Activated T-helper 1 cell treated with anti-CD3 and anti-CD28 coated beads, Interleukin-2, amount 50 U/mL, for 16 hours (primary cell): ENCODE measurements at places on chromosomes 6 and 20.

- DNase-seq, result no peak
These were observed 118.7 kb downstream of the NFATC2 start for GRCh38 chr20:51423810-51424209.

DNA sequence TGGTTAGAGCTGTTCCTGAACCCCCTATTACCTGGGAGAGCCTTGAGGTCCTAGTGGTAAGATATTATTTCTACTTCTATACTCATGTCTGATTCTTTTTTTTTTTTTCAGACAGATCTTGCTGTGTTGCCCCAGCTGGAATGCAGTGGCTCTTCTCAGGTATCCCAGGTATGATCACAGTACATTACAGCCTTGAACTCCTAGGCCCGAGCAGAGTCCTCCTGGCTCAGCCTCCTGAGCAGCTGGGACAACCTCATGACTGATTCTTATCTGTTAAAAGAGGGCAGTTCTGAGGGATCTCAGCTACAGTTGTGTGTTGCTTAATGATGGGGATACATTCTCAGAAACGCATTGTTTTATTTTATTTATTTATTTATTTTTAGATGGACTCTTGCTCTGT lies 30.2 kb downstream of the BAK1 start:
- DNase-seq, result no peak

DNA sequence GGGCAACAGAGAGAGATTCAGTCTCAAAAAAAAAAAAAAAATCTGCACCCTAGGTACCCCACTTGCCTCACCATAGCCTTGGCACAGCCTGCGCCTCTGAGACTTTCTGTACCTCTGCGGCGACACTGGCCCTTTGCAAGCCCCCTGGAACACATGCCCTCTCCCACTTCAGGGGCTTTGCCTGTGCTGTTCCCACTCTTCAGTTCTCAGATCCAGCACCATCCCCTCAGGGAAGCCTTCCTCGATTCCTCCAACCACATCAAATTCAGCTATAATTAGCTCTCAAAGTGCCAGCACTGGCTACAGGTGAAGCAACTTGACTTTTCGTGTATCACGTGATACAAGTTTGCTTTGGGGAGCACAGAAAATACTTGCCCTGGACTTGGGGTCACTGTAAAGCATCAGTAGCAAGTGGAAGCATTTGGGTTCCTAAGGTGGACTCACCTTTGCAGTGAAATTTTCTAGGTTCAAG lies 2.1 kb upstream of the UBE2V1 start:
- no peak for DNase-seq

DNA sequence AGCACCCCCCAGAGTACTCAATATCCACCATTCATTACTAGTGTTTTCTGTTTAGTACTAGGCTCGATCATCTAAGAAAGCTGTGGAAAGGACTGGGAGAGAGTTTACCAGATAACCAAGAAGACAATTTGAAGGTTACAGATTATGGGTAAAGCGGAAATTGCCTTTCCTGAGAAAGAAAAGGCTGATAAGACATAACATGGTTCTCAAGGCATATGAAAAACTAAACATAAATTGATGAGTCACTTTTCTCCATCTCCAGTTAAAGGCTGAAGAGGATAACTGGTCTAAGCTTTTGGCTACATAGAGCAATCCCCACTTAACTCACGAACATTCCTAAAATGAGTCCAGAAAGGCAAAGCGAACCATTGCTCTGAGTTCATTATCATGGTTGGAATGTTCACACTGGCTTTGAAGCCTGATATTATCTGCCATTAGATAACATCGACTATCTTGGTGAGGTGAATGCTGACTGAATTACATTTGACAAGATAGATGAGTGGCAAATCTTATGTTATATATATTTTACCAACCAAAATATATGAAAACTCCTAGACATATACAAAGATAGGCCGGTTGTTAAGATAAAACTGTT lies 65.8 kb downstream of the BTBD9 start:
- DNase-seq, result no peak
